ENCODE measurements at places on chromosomes 11 and 22.

DNA sequence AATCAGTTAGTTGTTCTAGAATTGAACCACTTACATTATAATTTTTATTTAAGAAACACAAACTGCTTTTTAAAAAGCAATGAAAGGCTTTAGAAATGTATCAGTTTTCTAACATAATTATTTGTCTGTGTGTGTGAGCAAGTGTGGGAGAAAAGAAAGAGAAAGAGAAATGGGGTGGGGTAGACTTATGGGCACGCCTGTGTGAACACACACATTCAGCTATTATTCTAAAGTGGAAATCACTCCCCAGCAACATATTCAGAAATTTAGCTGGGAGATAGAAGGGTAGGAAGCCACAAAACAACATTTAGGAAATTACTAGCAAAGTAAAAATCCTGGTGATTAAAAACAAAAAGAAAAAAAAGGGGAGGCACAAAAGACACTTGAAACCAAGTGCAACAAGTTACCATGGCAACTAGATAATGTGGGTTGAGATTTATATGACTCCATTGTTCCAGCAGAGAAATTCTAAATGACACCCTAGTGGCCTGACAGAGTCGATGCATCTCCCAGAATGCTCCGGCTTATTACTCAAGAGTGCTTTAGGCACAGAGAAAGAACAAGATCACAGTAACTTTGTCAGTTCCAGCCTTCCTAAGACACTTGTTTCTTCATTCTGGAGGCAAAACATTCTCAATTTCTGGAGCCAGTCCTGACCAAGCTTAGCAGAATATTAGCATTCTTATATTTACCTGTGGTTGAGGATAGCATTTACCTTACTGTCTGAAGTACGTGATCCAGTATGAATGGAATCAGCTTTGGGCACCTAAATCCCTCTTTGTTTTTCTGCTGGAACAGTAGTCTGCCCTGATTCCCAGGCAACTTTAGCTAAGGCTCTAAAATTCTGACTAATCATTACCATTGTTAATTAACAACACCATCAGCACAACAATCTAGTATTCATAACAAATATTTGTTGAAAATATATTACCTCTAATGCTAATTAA lies 444.4 kb downstream of the DLG2 start:
- DNase-seq: peak; percentile 9

DNA sequence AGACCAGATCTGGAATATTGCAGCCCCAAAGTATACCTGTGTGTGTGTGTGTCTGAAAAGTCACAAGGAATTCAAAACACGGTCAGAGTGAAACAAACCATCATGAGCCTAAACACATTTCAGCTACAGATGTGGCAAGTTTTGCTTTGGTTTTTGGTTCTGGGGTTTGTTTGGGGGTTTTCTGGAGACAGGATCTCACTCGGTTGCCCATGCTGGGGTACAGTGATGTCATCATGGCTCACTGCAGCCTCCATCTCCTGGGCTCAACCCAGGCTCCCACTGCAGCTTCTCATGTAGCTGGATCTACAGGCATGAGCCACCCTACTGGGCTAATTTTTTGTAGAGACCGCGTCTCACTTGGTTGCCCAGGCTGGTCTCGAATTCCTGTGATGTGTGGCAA lies 41.4 kb upstream of the PHF21A start:
- no peak for DNase-seq

DNA sequence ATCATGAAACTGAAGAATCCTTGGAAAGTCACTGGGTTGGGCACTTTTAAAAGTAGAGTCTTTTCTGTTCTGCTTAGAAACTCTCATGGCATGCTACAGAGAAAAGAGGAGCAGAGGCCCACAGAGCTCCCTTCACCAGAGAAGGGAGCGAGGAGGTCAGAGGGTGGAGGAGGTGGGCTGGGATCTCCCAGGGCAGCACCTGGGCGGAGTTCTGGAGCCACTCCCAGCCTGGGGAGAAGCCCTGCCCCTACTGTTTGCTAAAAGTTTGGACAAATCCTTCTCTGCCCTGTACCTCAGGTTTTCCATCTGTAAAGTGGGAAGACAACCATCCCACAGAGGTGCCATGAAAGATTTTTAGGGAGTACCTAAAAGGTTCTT lies 299.1 kb downstream of the KIRREL3 start:
- no peak for DNase-seq

DNA sequence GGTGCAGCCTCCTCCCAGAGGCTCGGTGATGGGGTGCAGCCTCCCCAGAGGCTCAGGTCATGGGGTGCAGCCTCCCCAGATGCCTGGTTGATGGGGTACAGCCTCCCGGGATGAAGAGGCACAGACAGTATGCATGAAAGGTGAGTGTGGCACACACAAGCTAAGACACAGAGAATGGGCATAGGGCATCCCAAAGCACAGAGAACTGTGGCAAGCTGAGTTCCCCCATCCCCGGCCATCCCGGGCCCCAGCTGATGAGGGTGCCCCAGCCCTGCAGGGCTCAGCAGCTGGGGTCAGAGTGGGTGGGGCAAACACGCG lies 4.8 kb upstream of the SYT8 start:
- DNase-seq: no peak

GRCh38 chr11:113818426-113818825 lies 38.8 kb downstream of the CLDN25 start:
- no peak for DNase-seq

DNA sequence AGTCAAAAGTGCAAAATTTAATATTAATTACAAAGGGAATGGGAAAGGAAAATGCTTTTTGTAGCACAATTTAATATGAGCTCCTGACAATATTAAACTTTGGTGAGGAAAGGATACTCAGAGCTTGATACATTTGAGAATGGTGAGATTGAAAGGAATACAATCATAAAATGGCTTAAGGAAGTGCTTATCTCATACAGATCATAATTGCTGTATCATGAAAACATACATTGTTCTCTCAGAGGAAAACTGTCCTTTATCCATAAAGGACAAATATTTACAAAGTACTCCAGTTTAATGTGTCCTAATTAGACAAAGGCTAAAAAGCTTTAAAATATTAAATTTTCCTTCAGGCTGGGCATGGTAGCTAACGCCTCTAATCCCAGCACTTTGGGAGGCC lies 260.4 kb downstream of the TMEM135 start:
- DNase-seq: no peak

- no peak for DNase-seq
Measured at GRCh38 chr11:29268733-29269132, 748.1 kb downstream of the KCNA4 start.

DNA sequence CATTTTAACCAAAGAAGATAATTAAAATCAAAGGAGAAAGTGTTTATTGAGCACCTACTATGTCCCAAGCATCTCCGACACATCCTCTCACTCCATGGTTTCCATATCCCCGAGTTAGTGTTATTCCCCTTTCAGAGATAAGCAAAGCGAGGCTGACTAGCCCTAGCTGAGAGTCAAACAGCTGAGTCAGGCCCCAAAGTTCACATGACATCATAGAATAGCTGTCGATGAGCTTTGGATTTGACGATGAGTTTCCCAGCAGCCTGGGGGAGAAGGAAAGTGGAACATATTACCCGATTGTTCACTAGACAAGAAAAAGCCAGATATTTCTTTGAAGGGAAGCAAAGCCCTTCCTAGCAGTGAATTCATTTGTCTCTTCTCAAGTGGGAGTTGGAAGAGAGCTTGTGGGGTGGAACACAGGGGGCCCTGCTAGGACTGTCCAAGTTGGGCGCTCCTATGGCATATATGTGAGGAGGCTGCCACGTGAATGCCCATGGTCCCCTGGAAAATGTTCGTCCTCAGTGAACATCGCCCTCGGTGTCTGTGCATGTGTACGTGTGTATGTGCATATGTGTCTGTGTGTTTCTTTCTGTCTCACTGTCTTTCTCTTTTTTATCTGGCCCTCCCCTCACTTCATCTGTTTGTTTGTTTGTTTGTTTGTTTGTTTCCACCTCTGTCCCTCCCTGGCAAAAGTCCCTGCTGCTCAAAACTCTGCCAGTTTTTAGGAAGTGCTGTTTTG lies 493 bp upstream of the CYTH4 start:
- DNase-seq: no peak

GRCh38 chr11:1150769-1151365 lies 6.9 kb upstream of the MUC5AC start:
- no peak for DNase-seq

DNA sequence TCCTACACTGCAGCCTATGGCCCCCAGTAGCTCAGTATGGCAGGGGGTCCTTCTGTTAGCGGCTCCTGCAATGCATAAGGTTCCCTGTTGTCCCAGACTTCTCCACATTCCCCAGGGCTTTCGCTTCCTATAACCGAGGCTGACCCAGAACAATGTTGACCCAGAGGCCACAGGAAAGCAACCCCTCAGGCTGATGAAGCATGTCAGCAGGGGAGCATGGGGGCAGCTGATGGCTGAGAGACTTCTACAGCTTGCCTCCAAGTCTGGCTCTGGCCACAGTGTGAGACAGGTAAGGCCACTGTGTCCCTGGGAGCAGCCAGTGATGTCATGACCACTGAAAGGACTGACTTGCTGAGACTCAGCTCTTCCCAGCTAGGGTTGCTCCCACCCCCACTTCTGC lies 12.5 kb upstream of the PPFIBP2 start:
- no peak for DNase-seq

- DNase-seq: no peak
Measured at GRCh38 chr11:42315267-42315666, 855.8 kb upstream of the LRRC4C start.

DNA sequence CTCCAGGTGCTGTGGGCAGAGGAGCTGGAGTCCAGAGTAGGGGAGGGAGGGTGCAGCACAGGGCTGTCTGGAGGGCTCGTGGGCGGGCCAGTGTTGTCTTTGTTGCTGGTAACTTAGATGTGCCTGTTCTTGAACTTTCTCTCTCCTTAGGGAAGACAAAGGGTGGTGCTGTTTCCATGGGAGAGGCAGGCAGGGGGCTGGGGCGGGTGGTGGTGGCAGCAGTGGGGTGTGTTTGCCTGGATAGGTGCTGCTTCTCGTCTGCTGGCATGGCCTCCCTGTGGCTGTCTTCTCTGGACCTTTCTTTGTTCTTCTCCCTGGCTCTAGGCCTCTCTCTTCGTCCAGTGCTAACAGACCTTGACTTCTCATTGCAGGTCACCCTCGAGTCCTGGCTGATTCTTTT lies 8.5 kb downstream of the SIDT2 start:
- no peak for DNase-seq

GRCh38 chr11:15327786-15328231 lies 213.1 kb downstream of the INSC start:
- no peak for DNase-seq

GRCh38 chr11:65298131-65298535 lies 16.5 kb upstream of the CDC42EP2 start:
- DNase-seq: peak; percentile 61

DNA sequence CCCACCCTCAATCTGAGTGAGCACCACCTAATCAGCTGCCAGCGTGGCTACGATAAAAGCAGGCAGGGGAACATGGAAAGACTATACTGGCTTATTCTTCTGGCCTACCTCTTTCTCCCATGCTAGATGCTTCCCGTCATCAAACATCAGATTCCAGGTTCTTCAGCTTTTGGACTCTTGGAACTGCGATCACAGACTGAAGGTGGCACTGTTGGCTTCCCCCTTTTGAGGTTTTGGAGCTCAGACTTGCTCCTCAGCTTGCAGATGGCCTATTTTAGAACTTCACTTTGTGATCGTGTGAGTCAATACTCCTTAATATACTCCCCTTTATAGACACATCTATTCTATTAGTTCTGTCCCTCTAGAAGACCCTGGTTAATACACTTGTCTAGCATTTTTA lies 543.7 kb upstream of the RAG2 start:
- no peak for DNase-seq

DNA sequence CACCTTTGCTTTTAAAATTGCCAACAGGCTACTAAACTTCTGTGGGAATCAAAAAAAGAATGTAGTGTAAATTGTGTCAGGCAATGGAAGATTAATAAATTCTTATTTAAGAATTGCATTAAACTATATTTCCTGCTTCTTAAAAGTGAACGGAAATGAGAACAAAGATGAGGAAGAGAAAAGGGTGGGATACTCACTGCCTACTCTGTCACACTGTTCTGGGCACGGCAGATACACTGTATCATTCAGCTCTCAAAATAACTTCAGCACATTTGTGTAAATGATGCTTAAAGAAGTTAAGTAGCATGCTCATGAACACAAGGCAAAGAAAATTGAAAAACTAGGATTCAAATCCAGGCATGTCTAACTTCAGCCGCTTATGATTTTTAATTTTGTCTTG lies 218.7 kb downstream of the DCDC1 start:
- no peak for DNase-seq

DNA sequence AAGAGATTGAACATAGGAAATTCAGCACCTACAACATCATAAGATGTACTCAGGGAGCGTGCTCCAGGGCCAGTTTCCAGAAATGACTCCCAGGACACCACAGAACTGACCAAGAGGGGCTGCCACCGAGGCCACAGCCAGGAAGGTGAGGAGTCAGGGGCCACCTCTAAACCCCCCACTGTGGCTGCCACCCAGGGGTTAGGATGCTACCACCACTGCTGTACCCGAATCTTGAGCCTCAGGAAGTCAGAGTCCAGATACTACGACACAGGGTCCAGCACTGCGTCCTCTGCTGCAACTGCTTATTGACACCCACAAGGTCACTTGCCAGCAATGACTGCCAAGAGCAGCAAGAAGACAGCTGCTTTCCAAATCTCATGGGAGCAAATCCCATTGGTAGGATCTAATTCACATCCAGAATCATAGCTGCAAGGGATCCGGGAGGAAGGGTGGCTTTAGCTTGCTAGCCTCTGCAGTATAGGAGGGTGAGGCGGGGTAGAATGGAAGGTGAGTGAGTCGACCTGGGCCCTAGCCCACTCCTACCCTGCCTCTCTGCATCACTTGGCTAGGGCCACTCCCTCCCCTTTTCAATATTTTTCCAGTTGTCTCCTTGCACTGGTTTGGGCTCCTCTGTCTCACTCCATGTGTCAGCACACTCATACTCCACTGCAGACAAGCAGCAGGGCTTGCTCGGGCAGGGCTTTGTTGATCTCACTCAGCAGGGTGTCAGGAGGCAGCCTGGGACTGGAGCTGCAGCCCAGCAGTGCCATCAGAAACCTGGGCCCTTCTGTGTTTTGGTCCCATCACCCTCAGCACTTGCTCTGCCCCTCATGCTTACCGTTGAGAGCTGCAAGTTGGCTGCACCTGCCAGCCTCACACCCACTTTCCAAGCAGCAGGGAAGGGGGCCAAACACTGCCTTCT lies 18.1 kb upstream of the CYTH4 start:
- DNase-seq: no peak

DNA sequence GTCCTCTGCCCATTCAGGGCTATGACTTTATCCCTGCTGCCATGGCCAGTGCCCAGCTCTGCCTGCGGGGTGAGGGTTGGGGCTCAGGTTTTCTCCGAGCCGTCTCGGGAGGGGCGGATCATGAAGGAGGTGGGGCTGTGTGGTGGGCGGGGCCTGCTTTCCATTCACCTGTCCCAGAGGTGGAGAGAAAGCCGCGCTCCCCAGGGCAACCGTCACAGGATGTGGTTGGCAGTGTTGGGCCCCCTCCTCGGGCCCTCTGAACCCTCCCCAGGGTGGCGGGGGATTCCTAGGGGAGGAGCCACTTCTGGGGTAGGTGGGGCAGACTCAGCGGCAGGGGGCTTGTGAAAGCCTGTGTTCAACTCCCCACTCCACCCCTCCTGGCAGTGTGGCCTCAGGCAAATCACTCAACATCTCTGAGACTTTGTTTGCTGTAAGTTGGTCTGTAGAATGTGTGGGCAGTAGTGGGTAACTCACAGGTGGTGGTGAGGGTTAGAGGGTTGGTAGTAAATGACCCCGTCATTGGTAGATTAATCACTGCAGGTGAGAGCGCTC lies 50.3 kb downstream of the CD6 start:
- DNase-seq: no peak

All from amygdala (tissue), 56 donors.